ENCODE measurements at places on chromosomes 7 and 10.
A peak's percentile ranks its signal among the peaks of the same experiment; 100 is the strongest.

GRCh38 chr7:88092676-88092999 lies 127.2 kb downstream of the SRI start:
- DNase-seq = no peak

DNA sequence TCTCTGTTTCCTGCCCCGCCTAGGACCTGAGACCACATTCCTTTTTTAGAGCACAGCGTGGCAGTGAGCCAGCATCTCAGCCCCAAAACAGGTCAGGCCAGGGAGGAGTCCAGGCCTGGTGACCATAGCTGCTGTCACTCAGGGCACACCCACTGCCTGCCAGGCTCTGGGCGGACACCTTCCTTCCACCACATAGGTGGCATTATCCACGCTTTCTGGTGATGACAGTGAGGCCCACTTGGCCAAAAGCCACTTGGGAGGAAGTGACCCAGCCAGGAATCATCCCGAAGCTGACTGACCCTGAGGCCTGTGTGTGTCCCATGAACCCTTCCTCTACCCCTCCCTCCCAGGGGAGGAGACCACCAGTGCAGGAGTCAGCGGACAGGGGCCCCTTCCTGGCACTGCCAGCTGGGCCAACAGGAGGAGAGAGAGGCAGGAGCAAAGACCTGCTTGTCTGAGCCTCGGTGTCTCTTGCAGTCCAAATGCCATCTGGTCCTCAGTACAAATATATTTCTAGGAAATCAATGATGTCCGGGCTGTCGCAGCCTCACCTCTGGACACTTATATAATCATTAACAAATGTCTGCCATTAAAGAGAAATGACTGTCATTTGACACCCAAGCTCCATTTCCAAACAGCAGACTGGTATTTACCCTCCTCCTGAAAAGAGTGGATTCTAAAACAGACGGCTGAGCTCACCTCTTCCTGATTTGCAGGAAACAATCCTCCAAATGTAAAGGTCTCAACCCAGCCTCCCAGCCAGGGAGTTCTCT lies 63.0 kb downstream of the ABRAXAS2 start:
- DNase-seq = no peak

GRCh38 chr10:4043897-4044665 lies 259.1 kb upstream of the KLF6 start:
- no peak for DNase-seq

DNA sequence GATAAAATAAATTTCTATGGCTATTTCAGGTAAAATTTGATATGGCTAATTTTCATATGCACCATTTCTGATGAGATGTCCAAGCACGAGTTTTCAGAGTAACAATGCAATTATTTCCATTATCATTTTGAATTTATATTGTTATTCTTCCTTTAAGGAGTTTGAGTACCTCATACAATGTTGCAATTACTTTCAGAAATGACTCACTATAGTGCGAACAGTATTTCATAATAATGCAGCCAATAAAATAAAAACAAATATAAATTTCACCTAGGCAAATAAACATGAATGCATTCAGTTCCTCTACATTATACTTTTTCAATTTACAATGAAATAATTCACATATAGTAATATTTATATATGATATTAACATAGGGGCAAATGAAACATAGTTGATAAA lies 78.8 kb upstream of the LRRN3 start:
- no peak for DNase-seq

- DNase-seq = no peak
Observed at GRCh38 chr7:11319491-11320274, 346.0 kb downstream of the PHF14 start.

DNA sequence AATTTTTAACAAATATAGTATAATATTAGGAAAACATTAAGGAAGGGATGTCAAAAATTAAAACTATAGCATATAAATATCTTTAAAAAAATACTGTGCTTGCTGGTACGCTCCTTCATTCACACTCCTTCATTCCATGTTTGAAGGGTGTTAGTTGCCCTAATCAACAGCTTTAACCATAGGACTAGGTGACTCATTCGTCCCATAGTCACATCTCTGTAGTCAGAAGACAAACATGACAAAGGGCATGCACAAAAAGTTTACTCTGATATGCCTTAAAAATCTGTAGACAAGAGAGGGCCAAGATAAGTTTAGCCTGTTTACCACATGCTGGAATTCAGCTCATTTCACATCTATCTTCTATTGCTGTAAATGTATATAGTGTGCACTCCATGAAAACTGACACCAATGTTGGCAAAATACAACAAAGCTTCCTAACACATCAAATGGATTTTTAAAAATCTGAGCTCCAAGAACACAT lies 646 bp downstream of the FAM13C start:
- no peak for DNase-seq

- no peak for DNase-seq
Observed at GRCh38 chr7:23184709-23185359, 3.0 kb downstream of the NUP42 start.

DNA sequence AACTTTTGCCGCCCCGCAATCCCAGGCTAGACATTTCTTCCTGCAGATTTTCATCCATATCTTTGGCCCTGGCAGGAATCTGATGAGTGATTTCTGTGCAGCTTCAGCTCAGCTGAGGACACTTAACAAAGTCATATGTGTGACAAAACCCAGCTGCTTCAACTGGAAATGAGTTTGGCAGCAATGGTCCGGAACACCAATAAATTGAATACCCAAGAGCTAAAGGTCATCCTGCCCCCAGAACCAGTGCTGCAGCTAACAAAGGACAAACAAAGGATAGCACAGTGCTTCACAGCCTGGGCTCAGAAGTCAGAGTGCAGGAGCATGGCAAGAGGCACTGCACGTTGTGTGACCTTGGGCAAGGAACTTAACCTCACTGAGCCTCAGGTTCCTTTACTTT lies 40.0 kb upstream of the TRIL start:
- no peak for DNase-seq

DNA sequence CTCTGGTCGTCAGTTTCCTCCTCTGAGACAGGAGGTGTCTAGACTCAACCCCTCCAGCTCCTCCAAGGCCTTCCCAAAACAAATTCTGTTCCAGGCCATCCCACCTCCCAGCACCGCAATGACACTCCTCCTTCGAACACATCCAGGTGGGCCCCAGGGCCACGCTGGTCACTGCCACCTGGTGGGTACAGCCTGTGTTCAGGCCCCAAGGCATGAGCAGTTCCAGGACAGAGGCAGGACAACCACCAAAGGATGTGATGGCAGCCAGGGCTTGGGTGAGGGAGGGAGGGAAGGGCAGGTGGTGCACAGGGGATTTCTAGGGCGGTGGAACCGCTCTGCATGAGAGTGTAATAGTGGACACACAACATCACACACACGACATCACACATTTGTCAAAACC lies 76.5 kb downstream of the PRKAG2 start:
- no peak for DNase-seq

DNA sequence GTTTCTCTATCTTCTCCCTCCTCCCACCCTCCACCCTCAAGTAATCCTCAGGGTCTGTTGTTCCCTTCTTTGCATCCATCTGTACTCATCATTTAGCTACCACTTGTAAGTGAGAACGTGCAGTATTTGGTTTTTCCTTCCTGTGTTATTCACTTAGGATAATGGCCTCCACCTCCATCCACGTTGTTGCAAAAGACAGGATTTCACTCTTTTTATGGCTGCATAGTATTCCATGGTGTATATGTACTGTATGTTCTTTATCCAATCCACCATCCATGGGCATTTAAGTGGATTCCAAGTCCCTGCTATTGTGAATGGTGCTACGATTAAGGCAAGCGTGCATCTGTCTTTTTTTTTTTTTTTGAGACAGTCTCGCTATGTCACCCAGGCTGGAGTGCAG lies 72.4 kb downstream of the PROSER2 start:
- no peak for DNase-seq

- no peak for DNase-seq
Observed at GRCh38 chr7:81370822-81371221, 399.0 kb downstream of the HGF start.

DNA sequence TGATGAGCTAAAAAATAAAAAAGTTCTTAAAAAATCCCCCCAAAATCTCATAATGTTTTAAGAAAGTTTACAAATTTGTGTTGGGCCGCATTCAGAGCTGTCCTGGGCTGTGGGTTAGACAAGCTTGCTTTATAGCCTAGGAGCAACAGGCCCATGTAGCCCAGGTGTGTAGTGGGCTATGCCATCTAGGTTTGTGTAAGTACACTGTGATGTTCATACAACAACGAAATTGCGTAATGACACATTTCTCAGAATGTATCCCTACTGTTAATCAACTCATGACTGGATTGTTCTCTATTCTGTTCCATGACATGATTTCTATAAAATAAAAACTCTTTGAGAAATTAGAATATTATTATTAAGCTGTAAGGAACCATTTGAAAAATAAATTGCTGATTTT lies 13.0 kb downstream of the MIOS start:
- no peak for DNase-seq

- no peak for DNase-seq
Observed at GRCh38 chr10:64574371-64574770, 1053.2 kb downstream of the REEP3 start.

DNA sequence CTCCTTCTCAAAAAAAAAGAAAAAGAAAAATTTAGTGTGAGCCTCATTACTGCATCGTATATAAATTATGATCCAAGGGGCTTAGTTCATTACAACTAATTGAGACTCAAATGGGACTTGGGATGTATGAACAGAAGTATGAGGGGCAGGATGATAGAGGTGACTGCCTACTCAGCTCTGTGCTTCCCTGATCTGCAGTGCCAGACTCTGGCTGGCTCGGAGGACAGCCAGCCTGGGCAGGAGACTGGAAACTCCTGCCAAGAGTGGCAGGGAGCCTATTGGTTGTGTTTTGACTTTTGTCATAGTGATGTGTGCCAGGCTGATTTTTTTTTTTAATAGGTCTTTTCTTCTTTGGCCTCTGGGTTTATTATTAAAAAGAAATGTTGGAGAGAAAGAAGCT lies 73.8 kb upstream of the GTF2IRD1 start:
- DNase-seq = no peak

DNA sequence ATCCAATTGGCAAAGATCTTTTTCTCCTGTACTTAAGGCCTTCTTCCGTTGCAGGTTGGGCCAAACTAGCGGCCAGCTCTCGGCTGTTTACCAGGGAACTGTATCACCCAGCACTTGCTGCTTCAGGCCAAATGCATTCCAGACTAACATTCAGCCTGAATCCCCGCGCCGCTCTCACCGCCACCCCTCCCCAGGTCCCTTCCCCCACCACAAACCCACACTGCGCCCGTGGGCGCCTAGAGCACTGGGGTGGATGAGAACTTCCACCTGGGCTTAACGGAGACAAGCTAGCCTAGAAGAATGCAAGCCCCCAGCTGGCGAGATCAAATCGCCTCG lies 676 bp downstream of the TCAF1 start:
- DNase-seq = no peak

GRCh38 chr7:101575168-101575567 lies 53.9 kb downstream of the MYL10 start:
- DNase-seq = no peak

- DNase-seq = no peak
Observed at GRCh38 chr10:124562425-124563060, 100.9 kb downstream of the LHPP start.

- DNase-seq = no peak
Observed at GRCh38 chr7:92909686-92910475, 73.5 kb upstream of the CDK6 start.

DNA sequence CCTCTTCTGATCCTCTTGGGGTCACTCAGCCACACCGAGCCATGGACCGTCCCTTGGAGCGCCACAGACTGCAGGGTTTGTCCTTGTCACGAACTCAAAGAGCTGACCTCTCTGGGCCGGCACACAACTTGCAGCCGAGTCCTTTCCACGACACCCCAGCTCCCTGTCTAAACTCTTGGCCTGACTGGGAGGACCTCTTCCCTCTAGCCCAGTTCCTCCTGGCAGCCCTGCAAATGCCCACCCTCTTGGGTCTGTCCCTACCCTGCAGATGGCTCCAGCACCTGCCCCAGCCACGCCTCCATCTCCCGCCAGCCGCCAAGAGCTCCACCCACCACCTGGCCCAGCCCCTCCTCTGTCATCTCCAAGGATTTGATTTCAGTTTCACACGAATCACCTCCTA lies 339.2 kb downstream of the DNAJB6 start:
- no peak for DNase-seq

- no peak for DNase-seq
Observed at GRCh38 chr7:103613655-103614642, 167.9 kb upstream of the SLC26A5 start.

DNA sequence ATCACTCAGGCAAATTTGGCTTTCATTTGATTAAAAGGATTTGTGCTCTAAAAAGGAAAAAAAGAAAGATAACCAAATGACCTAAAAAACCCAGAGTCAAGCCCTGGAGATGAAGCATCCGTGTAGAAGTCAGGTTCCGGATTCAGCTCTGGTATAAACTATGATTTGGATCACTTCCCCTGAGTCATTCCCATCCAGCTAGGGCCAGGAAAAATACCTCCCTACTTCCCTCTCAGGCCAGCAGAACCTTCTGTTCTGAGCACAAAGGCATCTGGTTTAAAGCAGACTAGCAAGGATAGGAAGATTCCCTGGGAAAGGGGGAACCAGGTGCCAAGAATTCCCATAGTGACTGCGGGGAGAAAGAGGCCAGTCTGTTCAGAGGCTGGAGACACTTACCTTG lies 25.7 kb upstream of the NDST2 start:
- DNase-seq = no peak

- no peak for DNase-seq
Observed at GRCh38 chr10:79128923-79129305, 60.1 kb downstream of the ZMIZ1 start.

- DNase-seq = peak; percentile 63
Observed at GRCh38 chr7:138752518-138753149, 45.2 kb upstream of the TMEM213 start.

GRCh38 chr10:67780759-67781538 lies 57.0 kb downstream of the DNAJC12 start:
- DNase-seq = no peak
